ENCODE measurements at places on chromosomes 1 and 21.

GRCh38 chr1:16076865-16077238 is 3.4 kb upstream of the FAM131C start:
- DNase-seq = no peak

GRCh38 chr21:40466893-40467483 is 380.0 kb downstream of the DSCAM start:
- DNase-seq = no peak

DNA sequence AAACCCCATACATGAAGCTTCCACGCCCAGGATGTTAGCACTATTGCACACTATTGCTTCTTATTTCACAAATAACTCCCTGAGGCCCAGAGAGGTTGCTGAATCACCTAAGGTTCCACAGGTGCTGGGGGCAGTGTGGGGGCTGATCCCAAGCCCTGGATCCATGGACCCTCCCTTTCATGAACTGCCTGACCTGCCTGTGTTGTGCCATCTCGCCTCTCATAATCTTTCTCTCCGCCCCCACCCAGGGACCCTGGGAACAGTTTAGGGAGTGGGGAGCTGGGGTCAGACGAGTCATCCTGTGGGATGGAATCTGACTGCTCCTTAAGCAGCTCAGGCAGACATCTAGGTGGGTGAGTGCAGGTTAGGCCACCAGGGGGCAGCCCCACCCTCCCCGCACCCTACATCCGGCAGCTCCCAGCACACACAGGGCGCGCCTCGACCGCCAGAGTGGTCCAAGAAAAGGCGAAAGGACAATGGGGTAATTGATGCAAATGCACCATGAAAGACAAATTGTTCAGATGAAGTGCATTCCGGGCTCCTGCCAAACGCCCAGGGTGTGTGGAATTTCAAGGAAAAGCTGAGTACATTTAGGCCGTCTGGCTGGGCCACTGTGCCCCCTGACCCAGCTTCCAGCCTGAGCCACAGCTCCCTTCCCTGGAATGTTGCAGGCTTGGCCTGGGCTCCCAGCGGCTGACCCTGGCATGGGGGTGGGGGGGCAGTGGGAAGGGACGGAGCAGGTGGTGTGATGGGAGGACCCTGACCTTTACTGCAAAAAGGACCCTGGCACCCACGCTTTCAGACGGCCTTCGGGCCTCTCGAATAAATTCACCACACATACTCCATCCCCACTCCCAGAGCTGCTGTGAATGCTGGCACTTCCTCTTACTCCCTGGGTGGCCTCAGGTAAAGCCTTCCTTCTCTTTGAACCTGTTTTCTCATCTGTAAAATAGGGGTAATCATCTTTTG is 20.8 kb downstream of the PHLDA3 start:
- peak; percentile 58 for DNase-seq

DNA sequence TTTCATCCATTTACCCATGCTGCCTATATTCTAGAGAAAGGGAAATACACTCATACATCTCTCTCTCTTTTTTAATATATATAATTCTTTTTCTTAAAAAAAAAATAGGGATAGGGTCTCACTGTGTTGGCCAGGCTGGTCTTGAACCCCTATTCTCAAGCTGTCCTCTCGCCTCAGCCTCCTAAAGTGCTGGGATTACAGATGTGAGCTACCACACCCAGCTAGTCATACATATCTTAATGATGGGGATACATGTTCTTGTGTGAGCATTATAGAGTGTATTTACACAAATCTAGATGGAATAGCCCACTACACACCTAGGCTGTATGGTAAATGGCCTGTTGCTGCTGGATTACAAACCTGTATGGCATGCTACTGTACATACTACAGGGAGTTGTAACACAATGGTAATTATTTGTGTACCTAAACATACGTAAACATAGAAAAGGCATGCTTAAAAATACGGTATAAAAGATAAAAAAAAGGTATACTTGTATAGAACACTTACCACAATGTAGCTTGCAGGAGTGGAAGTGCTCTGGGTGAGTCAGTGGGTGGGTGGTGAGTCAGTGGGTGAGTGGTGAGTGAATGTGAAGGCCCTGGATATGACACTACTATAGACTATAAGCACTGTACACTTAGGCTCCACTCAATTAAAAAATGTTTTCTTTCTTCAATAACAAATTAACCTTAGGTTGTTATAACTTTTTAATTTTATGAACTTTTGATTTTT is 72.9 kb downstream of the IVNS1ABP start:
- peak; percentile 35 for DNase-seq

GRCh38 chr1:67969446-67969845 is 81.0 kb downstream of the DIRAS3 start:
- no peak for DNase-seq

- no peak for DNase-seq
Observed at GRCh38 chr1:41118645-41119044, 97.1 kb upstream of the SLFNL1 start.

DNA sequence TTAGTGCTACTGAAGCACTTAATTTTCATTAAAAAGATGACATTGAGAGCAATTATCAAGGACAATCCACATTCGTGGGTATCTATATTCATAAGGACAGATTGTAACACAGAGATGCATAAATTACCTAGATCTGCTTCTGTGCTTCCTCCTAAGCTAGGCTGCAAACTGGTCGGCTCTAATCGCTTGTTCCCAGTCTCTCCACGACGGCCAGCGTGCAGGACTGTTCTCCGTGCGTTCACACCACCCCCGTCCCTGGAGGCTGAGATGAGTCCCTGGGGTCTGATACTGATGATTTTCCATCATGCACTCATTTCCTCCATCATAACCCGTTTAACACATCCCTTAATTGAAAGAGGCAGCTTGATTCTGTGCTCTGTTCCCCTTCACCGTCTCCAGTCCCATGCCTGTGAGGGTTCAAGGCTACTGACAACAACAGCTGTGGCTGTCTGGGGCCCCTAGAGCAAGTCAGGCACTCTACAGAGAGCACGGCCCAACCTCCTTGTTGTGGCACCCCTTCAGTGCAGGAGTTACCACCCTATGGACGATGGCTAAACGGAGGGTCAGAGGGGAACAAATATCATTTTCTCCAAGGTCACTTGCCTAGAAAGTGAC is 469.6 kb downstream of the NPHP4 start:
- DNase-seq = no peak

GRCh38 chr1:67846538-67846937 is 13.3 kb upstream of the GNG12 start:
- DNase-seq = no peak

- no peak for DNase-seq
Observed at GRCh38 chr1:224721000-224721399, 104.9 kb downstream of the CNIH3 start.

GRCh38 chr1:245148861-245149260 is 5.9 kb upstream of the KIF26B start:
- no peak for DNase-seq

- DNase-seq = no peak
Observed at GRCh38 chr1:47931395-47931794, 65.8 kb downstream of the TRABD2B start.
